ENCODE measurements at places on chromosomes 7 and 10.

GRCh38 chr10:44369854-44370253 is 15.0 kb downstream of the CXCL12 start:
- no peak for DNase-seq

DNA sequence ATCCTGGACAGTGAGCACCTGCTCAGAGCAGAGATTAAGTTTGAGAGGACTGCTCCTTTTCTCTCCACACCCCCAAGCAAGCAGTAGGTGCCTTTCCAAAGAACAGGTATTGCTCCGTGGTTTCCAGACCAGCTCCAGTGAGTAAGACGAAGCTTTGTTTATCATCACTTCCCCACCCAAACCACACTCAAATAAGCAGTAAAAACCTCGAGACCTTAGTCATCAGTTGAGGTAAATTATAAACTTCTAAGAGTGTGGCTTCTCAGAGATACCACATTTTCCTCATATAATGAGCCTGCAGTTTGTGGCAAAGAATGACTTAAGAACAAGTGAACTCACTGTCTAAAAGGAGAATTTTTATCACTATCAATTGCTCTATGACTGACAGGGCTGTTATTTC is 50.0 kb upstream of the GRB10 start:
- DNase-seq = no peak

DNA sequence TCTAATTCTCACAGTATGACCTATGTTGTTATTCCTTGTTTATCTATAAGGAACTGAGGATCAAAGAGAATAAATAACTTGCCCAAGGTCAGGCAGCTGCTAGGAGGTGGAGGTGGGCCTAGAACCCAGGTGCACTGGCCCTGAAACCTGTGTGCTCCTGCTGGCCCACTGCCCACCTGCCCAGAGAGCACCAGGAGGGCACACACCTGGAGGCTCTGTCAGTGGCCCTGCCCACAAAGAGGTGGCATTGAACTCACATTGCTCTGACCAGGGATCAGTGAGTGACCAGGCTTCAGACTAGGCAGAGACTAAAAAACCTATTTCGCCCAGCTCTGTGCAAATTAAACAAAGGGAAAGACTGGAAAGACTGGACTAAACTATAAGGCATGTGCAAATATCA is 210.6 kb downstream of the TNS3 start:
- no peak for DNase-seq

GRCh38 chr10:43689618-43689954 is 40.9 kb upstream of the ZNF32 start:
- peak; percentile 33 for DNase-seq

DNA sequence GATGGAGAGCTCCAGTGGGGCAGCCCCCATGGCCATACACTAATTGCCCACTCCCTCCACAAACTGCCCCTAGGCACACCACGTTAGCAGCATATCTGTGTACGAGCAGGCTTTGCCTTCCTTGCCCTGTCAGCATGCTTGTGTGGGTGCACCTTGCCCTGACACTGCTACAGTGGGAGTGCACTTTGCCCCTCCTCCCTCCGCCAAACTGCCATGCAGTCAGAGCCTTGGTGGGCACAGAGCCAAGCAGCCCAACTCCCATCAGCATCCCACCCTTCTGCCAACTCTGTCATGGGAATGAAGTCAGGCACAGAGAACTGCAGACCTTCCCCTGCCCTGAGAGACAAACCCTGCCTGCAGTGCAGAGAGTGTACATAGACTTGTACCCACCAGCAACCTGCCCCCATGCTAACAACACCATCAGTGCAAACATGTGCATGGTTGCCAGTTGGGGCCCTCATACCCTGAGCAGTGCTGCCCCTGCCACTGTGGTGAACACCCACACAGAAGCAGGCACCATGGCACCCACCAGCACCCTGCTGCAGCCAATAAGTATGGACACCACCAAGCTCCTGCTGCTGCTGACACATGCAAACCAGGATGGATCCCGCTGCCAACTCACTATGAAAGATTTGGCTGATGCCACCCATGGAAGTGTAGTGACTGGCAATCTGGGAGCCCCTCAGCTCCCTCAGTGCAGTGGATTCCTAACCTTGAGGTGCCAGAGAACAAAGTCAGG is 1197.7 kb upstream of the CELF2 start:
- DNase-seq = no peak

GRCh38 chr7:15159261-15159660 is 256.7 kb upstream of the DGKB start:
- no peak for DNase-seq

DNA sequence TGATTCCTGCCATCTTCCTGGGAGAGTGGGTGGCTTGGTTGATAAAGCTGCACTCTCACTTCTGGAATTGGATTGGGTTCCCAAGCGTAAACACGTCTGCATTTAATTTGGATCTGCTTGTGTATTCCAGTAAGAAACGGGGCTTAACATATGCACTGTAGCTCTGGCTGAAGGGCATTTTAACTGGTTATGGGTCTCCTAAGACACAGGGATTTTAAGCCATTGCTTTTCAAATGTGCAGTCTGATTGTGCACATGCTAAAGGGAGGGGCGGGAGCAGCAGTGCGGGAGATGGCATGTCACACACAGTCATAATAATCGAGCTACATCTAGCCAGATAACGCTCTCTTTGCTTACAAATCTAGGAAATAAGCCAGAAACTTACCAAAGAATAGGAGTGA is 247.3 kb upstream of the LYZL1 start:
- no peak for DNase-seq

GRCh38 chr10:98555021-98555619 is 108.4 kb upstream of the HPS1 start:
- DNase-seq = no peak

DNA sequence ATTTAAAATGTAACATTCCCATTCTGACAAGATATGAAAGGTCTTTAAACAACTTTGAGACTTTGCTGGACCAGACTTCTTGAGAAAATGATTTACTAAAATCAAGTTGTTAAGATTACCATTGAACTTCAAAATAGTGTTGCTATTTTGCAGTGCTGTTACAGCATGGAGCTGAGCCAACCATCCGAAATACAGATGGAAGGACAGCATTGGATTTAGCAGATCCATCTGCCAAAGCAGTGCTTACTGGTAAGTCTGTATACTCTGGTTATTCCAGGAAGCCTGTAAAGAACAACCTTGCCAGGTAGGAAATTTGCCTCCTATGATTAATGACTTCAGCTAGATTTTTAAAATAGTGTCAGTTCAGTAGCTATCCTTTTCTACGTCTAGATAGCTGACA is 18.8 kb downstream of the TNKS2 start:
- no peak for DNase-seq

DNA sequence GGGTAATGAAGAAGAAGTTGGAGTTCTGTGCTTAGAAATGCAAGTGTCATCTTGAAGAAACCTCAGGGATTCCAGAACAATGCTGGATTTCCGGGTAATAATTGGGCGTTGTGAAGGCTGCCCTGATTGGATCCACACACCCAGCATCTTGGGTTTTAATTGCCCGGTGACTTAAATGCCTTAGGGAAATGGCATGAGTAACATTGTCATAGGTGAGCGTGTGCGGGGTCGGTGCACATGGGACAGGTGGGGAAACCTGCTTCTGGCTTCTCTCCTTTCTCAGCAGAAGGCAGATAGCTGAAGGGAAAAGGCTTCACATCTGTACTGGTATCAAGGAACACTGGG is 15.2 kb upstream of the CAMK1D start:
- no peak for DNase-seq

DNA sequence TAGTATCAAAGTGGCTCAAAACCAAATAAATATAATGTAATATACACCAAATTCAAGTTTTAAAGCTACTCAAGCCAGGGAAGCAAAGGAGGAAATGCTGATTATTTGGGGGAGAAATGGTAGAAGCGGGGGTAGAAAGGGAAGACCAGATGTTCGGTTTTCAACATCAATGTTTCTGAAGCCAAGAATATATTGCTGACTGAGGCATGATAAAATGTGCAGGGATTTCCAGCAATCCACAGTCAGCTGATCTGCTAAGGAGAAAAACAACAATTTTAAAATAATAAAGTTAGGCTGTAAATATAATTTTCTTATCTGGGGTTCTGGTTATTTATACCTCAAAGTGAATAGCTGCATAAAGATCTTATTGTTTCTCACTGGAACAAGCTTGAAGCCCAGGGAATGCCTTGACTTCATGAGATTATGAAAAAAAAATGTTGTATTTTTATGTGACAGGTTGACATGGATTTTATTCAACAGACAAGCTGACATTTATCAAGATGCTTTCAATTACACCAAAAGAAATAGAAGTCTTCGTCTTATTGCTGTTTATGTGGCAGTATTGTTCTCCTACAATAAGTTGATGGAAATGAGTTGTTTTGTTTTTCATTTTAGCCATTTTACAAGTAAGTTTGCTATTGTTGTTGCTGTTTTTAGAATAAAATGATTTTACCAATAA is 28.6 kb upstream of the BMPER start:
- DNase-seq = no peak

- no peak for DNase-seq
Measured at GRCh38 chr7:22900784-22901183, 78.1 kb upstream of the TOMM7 start.

DNA sequence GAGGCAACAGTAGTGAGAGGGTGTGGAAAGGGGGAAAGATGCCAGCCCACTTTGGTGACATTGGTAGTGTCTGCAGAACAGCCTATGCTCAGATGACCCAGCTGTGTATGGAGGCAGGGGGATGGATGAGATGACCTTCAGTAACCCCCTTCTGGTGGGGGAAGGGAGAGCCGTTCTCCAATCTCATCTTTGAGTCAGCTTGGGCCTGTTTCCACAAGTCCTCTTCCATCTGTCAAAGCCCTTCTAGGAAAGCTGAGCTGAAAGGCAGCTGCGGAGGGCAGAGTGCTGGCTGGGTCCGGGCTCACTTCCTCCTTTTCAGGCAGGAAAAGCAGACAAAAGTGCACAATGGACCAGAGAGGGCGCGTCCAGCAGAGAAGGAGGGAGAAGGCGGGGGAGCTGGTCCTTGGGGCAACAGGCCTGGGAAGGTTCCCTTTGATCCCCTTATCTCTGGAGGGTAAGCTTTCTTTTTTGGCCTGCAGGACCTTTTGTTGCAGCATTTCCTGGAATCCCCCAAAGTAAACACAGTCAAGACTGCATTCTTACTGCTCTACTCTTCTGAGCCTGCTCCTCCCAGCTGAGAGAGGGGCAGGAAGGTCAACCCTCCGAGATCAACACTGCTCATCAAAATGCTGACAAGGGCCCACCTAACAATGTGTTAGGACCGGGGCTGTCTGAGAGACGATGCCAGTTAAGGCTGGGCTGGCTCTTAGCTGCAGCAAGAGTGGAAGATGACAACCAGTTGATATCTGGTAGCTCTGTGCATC is 1.2 kb upstream of the LRMDA start:
- DNase-seq = peak; percentile 96

DNA sequence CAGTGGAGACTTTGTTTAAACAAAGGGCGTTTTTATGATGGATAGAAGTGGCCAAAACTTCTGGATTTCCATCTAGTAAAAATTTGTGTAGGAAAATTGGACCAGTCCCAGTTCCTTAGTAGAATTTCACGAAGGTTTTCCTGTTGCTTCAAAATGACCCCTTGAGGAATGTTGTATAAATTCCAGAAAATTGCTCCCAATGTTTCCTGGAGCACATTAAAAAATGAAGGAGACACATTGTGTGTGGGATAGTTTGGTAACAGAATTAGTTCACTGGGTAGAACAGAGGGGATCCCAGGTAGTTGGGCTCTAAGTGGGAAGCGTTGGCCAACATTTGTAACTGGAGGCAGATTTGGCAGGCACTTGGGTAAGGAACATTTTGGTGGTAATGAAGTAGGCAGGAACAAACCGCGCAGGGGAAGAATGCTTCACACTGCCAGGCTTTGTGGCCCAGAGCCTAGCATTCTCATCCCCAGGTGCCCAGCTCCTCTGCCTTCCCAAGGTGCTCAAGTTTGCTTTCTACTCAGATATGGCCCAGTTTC is 758.6 kb downstream of the AUTS2 start:
- no peak for DNase-seq

DNA sequence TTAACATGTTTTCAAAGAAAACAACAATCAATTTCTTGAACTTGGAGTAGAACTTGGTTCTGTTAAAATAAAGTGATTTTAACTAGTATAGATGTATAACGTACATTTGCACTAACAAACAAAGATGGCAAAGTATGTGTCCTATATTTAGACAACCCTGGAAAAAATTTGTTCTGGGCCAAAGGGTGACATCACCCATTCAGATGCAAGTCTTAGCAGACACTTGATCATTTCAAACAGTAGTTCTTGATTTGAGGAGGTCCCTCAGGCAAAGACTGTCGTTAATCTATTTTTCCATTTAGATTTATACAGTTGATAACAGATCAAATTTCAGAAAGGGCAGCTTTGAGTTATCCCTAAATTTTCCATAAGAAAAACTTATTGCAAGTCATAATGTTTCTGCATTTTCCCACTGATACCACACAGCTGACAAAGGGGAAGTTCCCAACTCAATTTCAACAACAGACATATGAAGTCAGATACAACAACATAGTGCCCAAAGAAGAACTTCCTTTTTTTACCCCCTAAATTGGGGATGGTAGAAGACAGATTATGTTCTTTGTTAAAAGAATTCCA is 5.2 kb downstream of the NMT2 start:
- no peak for DNase-seq

GRCh38 chr7:14691034-14691433 is 211.5 kb downstream of the DGKB start:
- no peak for DNase-seq

GRCh38 chr7:70618020-70618551 is 513.9 kb upstream of the GALNT17 start:
- DNase-seq = no peak

DNA sequence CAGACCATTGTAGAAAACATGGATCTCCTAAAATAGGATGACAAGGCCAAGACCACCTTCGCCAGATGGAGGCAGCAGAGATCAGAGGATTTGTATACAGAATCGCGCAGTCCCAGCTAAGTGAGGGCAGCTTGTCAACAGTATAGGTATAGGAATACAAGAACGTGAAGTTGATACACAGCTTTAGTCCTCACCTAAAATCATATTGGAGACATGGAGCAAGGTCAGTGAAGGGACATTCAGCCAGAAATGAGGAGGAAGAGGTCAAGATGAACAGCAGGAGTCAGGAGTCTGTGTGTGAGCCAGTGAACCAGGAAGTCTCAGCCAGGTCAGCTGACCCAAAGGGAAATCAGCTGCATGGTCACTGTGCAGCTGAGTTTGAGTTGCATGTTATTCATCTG is 263.4 kb upstream of the PRKCQ start:
- DNase-seq = no peak
